Activated T-cell treated with anti-CD3 and anti-CD28 coated beads, Interleukin-2, amount 50 U/mL, for 72 hours (primary cell): ENCODE measurements at places on chromosomes 7 and 10. TPM values are rescaled to one million over a fixed set of nuclear protein-coding genes. Genes with fewer than 3 reads are reported as not detected.

The CALML5 gene
- total RNA-seq, result not detected

The EXOSC1 gene
- 75.7 TPM for total RNA-seq

The SKIDA1 gene
- 0.41 TPM for total RNA-seq

The LIPK gene
- total RNA-seq, result not detected

DNA sequence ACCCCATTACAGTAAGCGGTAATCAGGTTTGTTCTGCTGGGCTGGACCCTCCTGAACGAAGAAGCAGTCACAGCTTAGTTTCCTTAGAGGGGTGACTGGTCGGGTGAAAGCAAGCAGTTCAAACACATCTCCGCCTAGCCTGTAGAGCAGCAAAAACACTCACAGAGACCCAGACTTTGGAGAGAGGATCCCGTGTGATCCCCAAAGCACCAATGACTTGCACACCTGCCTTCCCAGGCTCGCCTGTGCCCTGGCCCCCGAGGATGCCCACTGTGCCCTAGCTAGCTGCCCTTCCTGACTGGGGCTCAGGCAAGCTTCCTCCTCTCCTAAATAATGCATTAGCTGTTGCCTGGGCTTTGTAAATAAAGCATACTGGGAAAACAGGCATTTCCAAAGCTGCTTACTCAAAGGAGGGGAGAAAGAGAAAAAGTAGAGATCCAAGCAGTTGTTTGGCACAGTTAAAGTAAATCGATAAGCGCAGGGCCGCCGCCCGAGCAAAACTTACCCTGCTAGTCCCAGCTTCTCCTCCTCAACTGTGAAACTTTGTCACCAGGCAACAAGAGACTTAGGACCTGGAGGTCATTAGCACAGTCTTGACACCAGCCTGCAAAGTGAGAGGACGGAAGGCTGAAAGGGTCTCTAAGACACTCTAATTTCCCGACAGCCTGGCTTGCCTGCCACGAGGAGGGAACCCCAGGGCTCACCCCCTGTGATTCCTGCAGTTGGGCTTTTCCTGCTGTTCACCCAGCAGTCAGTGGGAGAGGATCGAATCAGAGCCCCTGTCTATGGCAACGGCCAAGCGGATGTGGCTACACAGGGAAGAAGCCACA lies 4.8 kb downstream of the LRRC18 start:
- H3K36me3 ChIP-seq, result no peaks in the 10 kb centered on the region
- no peak overlapping the region for H3K4me3 ChIP-seq
- no peaks in the 10 kb centered on the region for H3K4me1 ChIP-seq
- H3K27me3 ChIP-seq, result no peaks in the 10 kb centered on the region

DNA sequence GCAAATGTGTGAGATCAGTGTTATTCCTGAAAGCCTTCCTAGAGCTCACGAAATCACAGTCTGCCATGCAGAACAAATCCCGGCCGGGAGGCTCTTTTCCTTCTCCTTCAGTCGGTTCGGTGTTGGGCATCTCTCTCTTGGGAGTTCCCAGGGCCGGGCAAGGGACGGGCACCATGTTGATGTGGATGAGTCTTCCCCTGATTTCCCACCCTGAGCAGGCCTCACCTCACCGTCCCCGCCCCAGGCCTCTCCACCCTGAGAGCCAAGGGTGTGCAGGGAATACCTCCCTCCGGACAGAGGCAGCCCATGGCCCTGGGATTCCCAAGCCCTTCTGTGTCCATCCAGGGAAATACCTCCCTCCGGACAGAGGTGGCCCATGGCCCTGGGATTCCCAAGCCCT lies 28.0 kb upstream of the DIP2C start:
- H3K27me3 ChIP-seq, result peaks cover 10% of the 10 kb centered on the region
- H3K4me3 ChIP-seq, result no peak overlapping the region
- no peak overlapping the region for H3K27ac ChIP-seq
- H3K36me3 ChIP-seq, result peaks cover 5% of the 10 kb centered on the region
- H3K4me1 ChIP-seq, result no peaks in the 10 kb centered on the region
- DNase-seq, result no peak

- no peak overlapping the region for H3K27ac ChIP-seq
- no peaks in the 10 kb centered on the region for H3K36me3 ChIP-seq
- peaks cover 15% of the 10 kb centered on the region for H3K4me1 ChIP-seq
- peaks cover 65% of the 10 kb centered on the region for H3K27me3 ChIP-seq
- DNase-seq, result no peak
- peak overlapping the region; percentile 90 for H3K4me3 ChIP-seq
Observed at GRCh38 chr7:28853150-28853549, 105.0 kb downstream of the TRIL start.

DNA sequence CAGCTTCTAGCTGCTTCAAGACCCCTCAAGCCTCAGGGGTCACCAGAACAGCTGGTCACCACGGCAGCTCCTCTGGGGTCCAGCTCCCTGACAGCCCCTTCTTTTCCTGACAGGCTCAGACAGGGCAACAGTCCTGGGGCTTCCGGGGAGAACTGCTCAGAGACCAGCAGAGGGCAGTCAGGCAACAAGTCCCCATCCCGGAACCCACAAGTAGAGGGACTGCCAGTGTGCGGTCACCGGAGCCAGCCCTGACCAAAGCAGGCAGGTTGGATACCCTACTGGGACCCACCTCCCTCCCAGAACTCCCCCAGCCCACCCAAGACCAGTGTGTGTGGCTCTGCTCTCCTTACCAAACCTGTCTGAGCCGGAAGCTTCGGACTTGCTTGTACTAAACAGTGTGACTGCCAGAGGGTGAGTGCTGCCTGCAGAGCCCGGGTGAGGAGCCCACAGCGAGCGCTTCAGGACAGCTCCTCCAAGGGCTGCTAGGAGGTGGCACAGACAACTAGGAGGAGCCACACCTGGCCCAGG lies 40.3 kb downstream of the YKT6 start:
- H3K4me3 ChIP-seq, result peak overlapping the region; percentile 73
- peak; percentile 73 for DNase-seq
- no peaks in the 10 kb centered on the region for H3K27me3 ChIP-seq
- H3K27ac ChIP-seq, result peak overlapping the region; percentile 85
- H3K36me3 ChIP-seq, result no peaks in the 10 kb centered on the region

DNA sequence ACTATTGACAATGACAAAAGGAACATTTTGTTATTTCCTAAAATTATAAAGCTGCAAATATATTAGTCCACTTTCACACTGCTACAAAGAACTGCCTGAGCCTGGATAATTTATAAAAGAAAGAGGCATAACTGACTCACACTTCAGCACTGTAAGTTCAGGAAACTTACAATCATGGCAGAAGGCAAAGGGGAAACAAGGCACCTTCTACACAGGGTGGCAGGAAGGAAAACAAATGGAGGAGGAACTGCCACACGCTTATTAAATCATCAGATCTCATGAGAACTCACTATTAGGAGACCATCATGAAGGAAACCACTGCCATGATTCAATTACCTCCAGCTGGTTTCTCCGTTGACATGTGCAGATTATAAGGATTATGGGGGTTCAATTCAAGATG lies 203.1 kb downstream of the TPK1 start:
- DNase-seq, result no peak
- no peaks in the 10 kb centered on the region for H3K4me1 ChIP-seq
- H3K27me3 ChIP-seq, result no peaks in the 10 kb centered on the region
- no peak overlapping the region for H3K4me3 ChIP-seq
- H3K36me3 ChIP-seq, result no peaks in the 10 kb centered on the region
- no peak overlapping the region for H3K27ac ChIP-seq

DNA sequence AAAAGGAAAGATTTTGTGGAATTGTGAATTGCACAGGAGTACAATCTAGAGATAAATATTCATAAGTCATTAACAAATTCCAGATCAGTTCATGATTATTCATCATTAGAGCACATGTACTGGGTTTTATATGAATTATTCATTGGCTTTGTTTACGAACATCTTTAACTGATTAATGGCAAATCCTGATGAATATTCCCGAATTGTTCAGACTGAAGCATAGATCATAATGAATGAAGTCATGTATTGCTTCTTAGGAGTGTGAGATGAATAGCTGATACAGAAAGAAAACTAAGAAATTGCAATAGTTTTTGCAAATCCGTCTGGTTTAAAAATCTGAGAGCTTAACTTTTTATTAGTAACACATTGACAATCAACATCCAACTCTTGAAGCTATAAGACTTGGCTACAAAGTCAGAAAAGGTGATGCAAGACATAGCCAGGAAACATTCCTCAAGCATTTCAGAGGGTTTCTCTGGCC lies 183.6 kb upstream of the DGKB start:
- H3K27ac ChIP-seq, result no peak overlapping the region
- no peak for DNase-seq
- no peaks in the 10 kb centered on the region for H3K27me3 ChIP-seq
- H3K4me1 ChIP-seq, result no peaks in the 10 kb centered on the region
- H3K36me3 ChIP-seq, result no peaks in the 10 kb centered on the region

DNA sequence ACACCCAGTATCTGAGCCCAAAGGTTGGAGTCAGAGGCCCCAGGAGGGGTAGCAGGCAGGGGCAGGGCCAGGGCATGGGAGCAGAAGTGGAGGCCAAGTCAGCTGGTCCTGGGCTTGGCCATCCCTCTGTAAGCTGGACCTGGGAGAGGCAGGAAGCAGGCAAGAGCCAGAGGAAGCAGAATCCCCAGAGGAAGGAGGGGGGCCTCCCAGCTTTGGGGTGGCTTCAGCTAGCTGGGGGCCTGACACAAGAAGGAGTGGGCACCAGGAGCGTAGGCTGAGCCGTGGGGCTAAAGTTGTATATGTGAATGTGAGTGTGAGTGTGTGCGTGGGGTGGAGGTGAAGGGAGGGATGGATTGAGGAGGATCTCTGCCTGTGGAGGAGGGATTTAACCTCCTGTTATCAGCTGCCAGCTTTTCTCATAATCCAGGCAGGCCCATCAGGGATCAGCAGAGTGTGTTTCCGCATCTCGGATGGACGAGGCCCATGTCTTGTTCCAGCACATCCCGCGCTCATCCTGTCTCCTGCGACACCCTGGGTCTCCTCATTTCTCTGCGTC lies 54.0 kb downstream of the NEURL1 start:
- H3K27ac ChIP-seq, result no peak overlapping the region
- H3K27me3 ChIP-seq, result no peaks in the 10 kb centered on the region
- H3K4me1 ChIP-seq, result peaks cover 9% of the 10 kb centered on the region
- H3K4me3 ChIP-seq, result no peak overlapping the region
- no peak for DNase-seq

GRCh38 chr7:69700331-69700730 lies 102.1 kb downstream of the AUTS2 start:
- DNase-seq, result no peak
- no peak overlapping the region for H3K4me3 ChIP-seq
- no peak overlapping the region for H3K27ac ChIP-seq
- peaks cover 5% of the 10 kb centered on the region for H3K4me1 ChIP-seq
- no peaks in the 10 kb centered on the region for H3K36me3 ChIP-seq
- H3K27me3 ChIP-seq, result peaks cover 12% of the 10 kb centered on the region

DNA sequence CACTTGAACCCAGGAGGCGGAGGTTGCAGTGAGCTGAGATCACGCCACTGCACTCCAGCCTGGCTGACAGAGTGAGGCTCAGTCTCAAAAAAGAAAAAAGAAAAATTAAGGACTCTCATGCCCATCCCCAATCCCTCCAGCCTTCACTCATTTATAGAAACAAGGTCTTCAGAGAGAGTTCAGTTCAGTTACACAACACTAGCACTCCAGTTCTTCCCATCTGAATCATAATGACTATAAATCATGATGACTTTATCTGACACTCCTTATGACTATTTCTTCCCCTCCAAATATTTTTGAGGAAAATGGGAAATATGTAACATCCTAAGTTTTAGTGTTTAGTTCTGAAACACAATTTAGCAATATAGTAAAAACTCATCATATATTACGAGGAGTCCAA lies 107.4 kb upstream of the LSM8 start:
- no peak overlapping the region for H3K4me3 ChIP-seq
- peaks cover 33% of the 10 kb centered on the region for H3K27me3 ChIP-seq
- peaks cover 9% of the 10 kb centered on the region for H3K4me1 ChIP-seq
- no peak for DNase-seq

- H3K36me3 ChIP-seq, result peaks cover 2% of the 10 kb centered on the region
- peaks cover 5% of the 10 kb centered on the region for H3K4me1 ChIP-seq
- no peak for DNase-seq
- no peak overlapping the region for H3K4me3 ChIP-seq
- H3K27me3 ChIP-seq, result no peaks in the 10 kb centered on the region
- H3K27ac ChIP-seq, result peak overlapping the region; percentile 64
Observed at GRCh38 chr10:84477398-84478128, 149.2 kb downstream of the CCSER2 start.

DNA sequence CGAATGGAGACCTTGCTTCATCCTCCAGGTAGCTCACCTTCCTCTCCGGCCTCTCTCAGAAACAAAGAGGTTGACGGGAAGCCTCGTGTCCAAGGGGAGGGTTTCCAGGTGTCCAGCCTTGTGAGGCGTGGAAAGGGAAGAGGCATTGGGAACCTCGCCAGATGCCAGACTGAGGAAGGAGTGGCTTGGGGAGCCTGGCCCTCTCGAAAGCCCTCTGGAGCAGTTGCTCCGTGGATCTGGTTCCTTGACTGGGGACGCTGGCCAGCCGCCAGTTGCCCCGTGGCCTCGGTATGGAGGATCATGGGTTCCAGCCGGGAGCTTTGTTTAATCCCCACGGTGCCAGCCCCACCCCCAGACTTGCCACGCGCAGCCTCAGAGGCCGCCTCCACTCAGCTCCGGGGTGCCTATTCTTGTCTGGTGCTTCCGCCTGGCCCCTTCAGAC lies 30.3 kb upstream of the SUN1 start:
- no peaks in the 10 kb centered on the region for H3K4me1 ChIP-seq
- H3K4me3 ChIP-seq, result no peak overlapping the region
- no peaks in the 10 kb centered on the region for H3K36me3 ChIP-seq
- DNase-seq, result no peak

DNA sequence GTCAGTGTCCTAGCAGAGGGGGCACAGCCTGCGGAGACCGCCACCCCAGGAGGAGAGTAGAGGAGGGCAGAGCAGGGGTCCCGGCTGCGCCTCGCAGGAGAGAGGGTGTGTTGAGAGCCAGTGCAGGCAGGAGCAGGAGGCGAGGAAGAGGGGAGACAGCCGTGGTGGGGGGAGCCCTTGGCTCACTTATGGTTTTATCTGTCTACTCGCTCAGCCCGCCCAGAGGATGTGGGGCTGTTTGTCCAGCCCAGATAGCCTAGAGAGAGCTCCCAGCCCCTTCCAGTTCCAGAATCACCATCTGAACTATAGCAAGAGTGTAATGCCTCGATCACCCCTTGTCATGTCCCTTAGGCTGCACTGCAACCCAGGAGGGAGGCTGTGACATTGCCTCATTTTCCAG lies 26.6 kb downstream of the SLC29A3 start:
- DNase-seq, result no peak
- no peak overlapping the region for H3K27ac ChIP-seq
- no peak overlapping the region for H3K4me3 ChIP-seq
- H3K36me3 ChIP-seq, result no peaks in the 10 kb centered on the region
- H3K4me1 ChIP-seq, result no peaks in the 10 kb centered on the region
- H3K27me3 ChIP-seq, result no peaks in the 10 kb centered on the region

DNA sequence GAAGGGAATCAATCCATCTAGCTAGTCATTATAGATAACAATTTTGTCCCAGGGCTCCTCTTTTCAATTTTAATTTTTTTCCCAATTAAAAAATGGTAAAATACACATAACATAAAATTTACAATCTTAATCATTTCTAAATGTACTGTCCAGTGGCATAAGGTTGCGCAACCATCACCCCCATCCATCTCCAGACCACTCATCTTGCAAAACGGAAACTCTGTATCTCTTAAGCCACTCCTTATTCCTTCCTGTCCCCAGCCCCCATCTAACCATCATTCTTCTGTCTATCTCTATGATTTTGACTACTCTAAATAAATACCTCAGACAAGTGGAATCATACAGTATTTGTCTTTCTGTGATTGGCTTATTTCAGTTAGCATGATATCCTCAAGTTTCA lies 46.1 kb upstream of the RAB18 start:
- no peak overlapping the region for H3K4me3 ChIP-seq
- no peak overlapping the region for H3K27ac ChIP-seq
- DNase-seq, result no peak
- H3K4me1 ChIP-seq, result no peaks in the 10 kb centered on the region
- no peaks in the 10 kb centered on the region for H3K36me3 ChIP-seq

GRCh38 chr7:2040893-2041270 lies 191.9 kb downstream of the MAD1L1 start:
- no peak for DNase-seq
- no peak overlapping the region for H3K27ac ChIP-seq
